ENCODE measurements at places on chromosomes 3 and 15.

DNA sequence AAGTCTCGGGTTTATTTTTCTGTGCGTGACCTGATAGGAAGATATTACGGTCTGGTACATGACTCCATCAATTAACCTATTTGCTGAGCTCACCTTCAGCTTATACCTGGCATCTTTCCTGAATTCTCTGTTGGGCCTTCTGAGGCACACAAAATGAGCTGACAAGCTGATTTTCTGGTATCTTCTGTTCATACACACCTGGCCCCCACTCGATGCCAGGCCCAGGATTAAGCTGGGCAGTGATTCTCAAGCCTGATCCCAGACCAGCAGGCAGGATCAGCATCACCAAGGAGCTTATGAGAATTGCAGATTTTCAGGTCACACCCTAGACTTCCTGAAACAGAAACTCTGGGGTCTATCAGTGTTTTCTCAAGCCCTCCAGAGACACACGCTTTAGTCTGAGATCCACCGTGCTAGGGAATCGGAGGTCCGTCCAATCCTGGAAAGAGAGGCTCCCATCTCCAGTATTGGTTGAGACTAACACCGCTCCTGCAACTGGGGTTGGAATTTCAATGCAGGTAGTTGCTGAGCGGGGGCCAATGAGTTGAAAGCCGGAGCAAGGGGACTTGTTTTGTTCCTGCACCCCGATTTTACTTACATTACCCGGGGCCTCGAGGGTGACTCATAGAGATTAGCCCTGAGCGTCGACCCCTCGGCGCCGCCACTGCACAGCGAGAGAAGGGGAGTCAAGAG lies 636 bp upstream of the EIF1B start:
- no peak for DNase-seq

GRCh38 chr15:63422891-63423590 lies 41.4 kb upstream of the CA12 start:
- DNase-seq = no peak

DNA sequence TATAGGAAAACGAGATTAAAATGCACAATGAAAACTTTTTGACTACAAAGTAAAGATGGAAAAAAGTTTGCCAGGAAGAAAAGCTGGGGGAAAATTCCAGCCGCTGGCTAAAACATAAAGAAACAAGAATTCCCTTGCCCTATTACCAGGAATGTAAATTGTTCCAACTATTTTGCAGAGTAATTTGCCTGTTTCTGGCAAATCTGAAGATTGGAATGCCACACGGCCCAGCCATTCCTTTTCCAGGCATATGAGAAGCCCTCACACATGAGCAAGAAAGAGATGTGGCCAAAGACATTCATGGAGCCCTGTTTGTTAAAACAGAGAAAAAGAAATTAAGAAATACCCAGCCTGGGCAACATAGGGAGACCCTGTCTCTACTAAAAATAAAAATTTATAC lies 8.4 kb upstream of the GATA2 start:
- no peak for DNase-seq

- no peak for DNase-seq
These were observed 91.5 kb downstream of the ADAMTS17 start for GRCh38 chr15:100250176-100250800.

DNA sequence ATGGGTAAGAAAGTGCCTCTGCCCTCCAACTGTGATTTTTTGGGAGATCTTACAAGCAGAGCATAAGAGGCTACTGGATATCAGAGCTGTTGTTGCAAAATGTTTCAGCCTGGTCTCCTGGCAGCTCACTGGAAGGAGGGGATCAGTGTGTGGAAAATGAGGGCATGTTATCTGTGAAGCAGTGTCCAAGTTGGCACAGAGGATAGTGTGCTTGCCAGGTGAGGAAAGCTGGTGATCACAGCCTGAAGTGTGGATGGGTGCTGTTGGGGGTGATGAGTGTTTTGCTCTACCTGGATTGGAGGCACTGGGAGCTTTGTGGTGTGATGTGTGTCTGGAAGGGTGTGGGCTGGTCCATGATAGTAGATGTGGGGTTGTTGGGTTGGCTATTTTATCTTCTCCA lies 69.3 kb downstream of the MCTP2 start:
- no peak for DNase-seq

DNA sequence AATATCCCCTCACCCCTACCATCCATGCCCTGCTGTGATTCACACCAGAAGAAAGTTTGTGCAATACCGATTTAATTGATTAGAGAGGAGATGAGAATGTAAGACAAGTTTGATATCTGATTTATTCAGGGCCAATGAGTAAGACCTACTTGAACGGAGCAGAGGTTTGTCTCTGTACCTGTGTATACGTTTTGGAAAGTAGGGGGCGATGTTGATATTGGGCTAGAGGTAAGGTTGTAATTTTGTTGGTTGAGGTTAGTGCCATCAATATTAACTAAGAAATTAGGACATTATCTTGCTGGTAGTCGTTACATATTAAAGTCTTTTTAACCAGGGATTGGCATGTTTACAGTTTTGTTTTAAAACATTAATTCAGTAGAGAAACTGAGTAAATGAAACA lies 20.5 kb downstream of the EAF2 start:
- no peak for DNase-seq

DNA sequence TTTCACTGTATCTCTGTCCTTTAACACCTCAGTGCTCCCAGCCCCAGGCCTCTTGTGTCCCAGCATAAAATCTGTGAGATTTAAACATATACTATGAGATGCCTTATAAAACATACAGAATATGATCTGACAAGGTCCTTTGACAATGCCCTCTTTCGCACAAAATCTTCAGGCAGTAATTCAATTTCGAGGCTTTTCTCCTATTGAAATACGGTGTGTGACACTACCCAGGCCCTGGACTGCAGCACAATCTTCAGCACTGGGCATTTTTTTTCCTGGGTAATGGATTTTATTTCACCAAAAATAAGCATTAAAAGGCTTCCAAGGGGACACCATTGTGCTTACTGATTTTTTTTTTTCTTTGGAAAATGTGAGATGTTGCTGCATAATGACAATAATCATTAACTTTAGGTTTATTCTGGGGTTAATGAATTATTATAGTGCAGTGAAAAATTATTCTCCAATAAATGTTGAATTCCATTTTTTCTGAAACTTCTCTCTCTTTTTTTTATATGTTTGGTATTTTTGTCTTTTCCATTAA lies 40.9 kb upstream of the FAM3D start:
- no peak for DNase-seq

- DNase-seq = no peak
These were observed 32.3 kb downstream of the PDZRN3 start for GRCh38 chr3:73592154-73593144.

DNA sequence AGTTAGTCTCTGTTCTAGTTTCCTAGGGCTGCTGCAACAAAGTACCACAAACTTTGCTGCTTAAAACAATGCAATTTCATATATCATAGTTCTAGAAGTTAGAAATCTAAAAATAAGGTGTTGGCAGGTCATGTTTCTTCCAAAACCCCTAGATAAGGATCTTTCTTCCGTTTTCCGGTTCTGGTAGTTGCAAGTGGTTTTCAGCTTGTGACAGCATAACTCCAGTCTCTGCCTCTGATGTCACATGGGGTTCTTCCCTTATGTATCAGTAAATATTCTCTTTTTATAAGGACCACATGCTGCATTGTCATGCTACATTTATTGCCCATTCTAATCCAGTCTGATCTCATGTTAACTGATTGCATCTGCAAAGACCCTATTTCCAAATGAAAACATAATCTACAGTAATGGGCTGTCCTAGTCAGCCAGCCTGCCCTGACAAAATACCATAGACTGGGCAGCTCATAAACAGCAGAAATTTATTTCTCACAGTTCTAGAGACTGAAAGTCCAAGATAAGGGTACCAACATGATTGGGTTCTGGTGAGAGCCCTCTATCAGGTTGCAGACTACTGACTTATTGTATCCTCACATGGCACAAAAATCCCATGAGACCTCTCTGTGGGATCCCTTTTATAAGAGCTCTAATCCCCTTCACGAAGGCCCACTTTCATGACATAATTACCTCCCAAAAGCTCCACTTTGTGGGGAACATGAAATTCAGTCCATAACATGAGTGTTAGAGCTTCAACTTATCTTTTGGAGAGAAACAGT lies 642.0 kb upstream of the NAALADL2 start:
- no peak for DNase-seq

DNA sequence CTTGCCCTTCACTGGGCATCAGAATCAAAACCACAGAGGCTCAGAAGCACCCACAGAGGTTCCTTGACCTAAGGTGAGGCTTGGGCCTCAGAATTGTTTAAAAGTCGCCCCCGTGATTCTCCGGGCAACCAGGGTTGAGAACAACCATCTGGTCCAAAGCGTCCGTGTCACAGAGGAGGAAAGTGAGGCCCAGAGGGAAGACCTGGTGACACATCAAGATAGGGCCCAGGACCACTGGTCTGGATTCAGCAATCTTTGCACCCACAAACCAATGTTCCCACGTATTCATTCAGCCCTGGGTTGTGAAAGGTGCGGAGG lies 272.6 kb downstream of the UACA start:
- DNase-seq = no peak

- no peak for DNase-seq
These were observed 133.5 kb upstream of the SGO1 start for GRCh38 chr3:20319551-20319950.

DNA sequence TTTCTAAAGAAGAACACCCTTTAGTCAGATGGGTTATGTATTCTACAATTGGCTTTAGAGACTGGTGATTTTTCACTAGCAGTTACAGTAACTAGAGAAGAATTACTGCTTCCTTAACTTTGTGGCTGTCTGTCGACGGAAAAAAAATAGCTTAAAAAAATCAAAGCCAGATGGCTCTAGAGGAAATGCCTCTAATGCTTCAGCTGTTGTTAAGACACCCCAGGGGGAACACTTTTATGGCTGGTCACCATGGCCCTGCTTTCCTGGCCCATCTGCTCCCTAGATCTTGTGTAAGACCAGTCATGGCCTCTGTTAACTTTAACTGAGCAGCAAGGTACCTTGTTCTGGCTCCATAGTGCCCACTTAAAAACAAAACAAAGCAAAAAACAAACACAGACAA lies 198.6 kb upstream of the PLSCR5 start:
- no peak for DNase-seq
